ENCODE measurements at places on chromosomes 1 and 21. TPM values are rescaled to one million over a fixed set of nuclear protein-coding genes. Genes with fewer than 3 reads are reported as not detected.
A peak's percentile ranks its signal among the peaks of the same experiment; 100 is the strongest.

DNA sequence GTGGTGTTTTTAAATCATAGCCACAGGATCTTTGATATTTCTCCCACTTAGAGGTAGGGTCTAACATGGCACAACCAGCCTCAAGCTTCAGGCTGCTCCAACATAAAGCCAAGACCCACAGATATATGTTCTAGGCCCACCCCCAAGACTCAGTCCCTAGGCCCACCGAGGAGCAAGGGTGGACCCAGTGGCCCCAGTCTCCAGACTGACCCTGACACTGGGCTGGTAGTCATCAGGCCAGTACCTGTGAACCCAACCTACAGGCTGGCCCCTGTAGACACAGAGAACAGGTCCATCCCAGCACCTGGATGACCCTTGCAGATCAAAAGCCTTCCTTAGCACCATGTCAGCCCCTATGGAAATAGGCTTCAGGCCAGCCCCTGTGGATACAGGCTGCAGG is 60.5 kb downstream of the NEGR1 start:
- H3K4me3 ChIP-seq: no peak overlapping the region
- H3K27me3 ChIP-seq: no peaks in the 10 kb centered on the region
- H3K27ac ChIP-seq: no peak overlapping the region
- DNase-seq: no peak
- H3K4me1 ChIP-seq: no peaks in the 10 kb centered on the region

- H3K27me3 ChIP-seq: no peaks in the 10 kb centered on the region
- no peak overlapping the region for H3K4me3 ChIP-seq
- H3K4me1 ChIP-seq: no peaks in the 10 kb centered on the region
- no peak overlapping the region for H3K27ac ChIP-seq
- no peak for DNase-seq
Observed at GRCh38 chr1:89965193-89965768, 29.6 kb upstream of the ZNF326 start.

- H3K4me3 ChIP-seq: no peak overlapping the region
- DNase-seq: no peak
- H3K4me1 ChIP-seq: no peaks in the 10 kb centered on the region
- no peak overlapping the region for H3K27ac ChIP-seq
- no peaks in the 10 kb centered on the region for H3K27me3 ChIP-seq
- no peaks in the 10 kb centered on the region for H3K36me3 ChIP-seq
Observed at GRCh38 chr1:96580920-96581319, 140.7 kb upstream of the PTBP2 start.

- H3K27me3 ChIP-seq: peaks cover 26% of the 10 kb centered on the region
- H3K27ac ChIP-seq: peak overlapping the region; percentile 28
- H3K4me3 ChIP-seq: no peak overlapping the region
- DNase-seq: no peak
- H3K36me3 ChIP-seq: no peaks in the 10 kb centered on the region
- peaks cover 36% of the 10 kb centered on the region for H3K4me1 ChIP-seq
Observed at GRCh38 chr1:170661646-170662411, 2.1 kb upstream of the PRRX1 start.

Gene CFHR5
- not detected for total RNA-seq

GRCh38 chr1:25009671-25010262 is 79.7 kb upstream of the RUNX3 start:
- no peaks in the 10 kb centered on the region for H3K36me3 ChIP-seq
- no peak for DNase-seq
- H3K27me3 ChIP-seq: no peaks in the 10 kb centered on the region

DNA sequence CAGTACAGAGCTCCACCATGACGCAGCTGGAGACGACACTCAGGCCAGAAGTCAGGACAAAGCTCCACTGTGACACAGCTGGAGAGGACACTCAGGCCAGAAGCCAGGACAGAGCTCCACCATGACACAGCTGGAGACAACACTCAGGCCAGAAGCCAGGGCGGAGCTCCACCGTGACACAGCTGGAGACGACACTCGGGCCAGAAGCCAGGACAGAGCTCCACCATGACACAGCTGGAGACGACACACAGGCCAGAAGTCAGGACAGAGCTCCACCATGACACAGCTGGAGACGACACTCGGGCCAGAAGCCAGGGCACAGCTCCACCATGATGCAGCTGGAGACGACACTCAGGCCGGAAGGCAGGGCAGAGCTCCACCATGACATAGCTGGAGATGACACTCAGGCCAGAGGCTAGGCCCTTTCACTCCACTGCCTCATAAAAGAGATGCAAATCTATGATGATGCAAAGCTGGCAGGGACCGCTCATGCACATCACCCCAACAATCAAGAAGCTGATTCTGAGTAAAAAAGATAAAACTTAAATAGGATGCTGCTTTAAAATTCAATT is 13.6 kb upstream of the OR2B11 start:
- DNase-seq: no peak
- no peak overlapping the region for H3K4me3 ChIP-seq
- no peaks in the 10 kb centered on the region for H3K36me3 ChIP-seq
- H3K27me3 ChIP-seq: no peaks in the 10 kb centered on the region

Gene SYDE2
- total RNA-seq: 12.2 TPM

DNA sequence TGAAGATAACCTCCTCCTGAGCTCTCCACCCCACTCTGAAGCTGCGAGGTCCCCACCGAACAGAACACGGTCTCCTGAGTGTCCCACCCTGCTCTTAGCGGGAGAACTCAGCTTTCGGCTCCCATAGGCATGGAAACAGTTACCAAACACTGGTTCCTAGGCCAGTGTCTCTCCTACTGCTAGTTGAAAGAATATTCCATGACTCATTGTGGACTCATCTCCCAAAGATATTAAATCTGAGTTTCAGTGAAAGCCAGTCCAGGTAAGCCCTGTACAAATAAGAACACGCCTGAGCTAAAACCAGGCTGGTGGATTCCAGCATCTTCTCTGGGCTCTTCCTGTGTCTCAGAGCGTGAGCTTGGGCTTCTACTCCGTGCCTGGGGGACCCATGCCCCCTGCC is 107.5 kb upstream of the CLDN14 start:
- H3K36me3 ChIP-seq: no peaks in the 10 kb centered on the region
- H3K27me3 ChIP-seq: no peaks in the 10 kb centered on the region
- H3K4me3 ChIP-seq: no peak overlapping the region
- no peaks in the 10 kb centered on the region for H3K4me1 ChIP-seq
- DNase-seq: no peak
- no peak overlapping the region for H3K27ac ChIP-seq

Gene OR2M3
- not detected for total RNA-seq

- H3K4me1 ChIP-seq: peaks cover 18% of the 10 kb centered on the region
- no peak overlapping the region for H3K4me3 ChIP-seq
- DNase-seq: no peak
- no peaks in the 10 kb centered on the region for H3K36me3 ChIP-seq
- H3K27me3 ChIP-seq: no peaks in the 10 kb centered on the region
Observed at GRCh38 chr1:13892198-13892597, 192.2 kb downstream of the PRDM2 start.

GRCh38 chr1:152034324-152034653 is 2.5 kb downstream of the S100A11 start:
- H3K4me3 ChIP-seq: no peak overlapping the region
- peak; percentile 30 for DNase-seq
- H3K27me3 ChIP-seq: no peaks in the 10 kb centered on the region
- peaks cover 14% of the 10 kb centered on the region for H3K36me3 ChIP-seq
- H3K27ac ChIP-seq: peak overlapping the region; percentile 54
- peaks cover 28% of the 10 kb centered on the region for H3K4me1 ChIP-seq

DNA sequence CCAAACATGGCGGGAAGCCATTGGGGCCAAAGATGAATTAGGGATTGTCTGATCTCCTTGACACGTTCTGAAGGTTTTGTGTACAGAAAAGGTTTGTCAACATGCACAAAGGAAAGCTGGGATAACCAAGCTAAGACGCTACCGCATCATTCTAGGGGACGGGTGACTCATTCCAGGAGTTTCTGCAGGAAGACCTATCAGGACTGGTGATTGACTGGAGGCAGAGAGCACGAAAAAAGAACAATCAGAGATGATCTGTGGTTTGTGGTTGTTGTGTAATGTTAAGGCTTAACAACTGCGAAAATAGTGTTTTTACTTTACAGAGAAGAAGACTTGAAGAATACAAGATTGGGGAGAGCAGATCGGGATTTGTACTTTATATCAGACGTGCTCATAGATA is 22.2 kb upstream of the ERG start:
- H3K4me3 ChIP-seq: no peak overlapping the region
- H3K27ac ChIP-seq: no peak overlapping the region
- H3K36me3 ChIP-seq: no peaks in the 10 kb centered on the region
- no peaks in the 10 kb centered on the region for H3K4me1 ChIP-seq
- H3K27me3 ChIP-seq: no peaks in the 10 kb centered on the region
